ENCODE measurements at places on chromosomes 3 and 15. TPM values are rescaled to one million over a fixed set of nuclear protein-coding genes. Genes with fewer than 3 reads are reported as not detected.

The CDC25A gene
- total RNA-seq = 1.3 TPM

DNA sequence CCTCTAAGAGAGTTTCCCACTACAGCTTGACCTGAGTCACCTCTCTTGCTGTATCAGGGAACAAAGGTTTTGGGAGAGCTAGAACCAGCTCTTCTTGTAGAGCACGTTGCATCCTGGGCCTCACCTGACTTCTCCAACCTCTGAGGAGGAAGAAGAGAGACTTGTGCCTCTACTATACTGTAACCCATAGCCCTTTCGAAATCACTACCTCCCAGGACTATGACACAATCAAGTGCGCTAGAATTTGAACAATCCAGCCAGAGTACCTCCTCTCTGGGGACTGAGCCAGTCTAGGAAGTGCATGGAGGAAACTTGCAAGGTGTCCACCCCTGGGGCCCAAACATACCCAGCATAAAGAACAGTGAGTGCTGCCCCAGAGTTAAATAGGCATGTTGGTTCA is 192.8 kb upstream of the BHLHE40 start:
- H3K27me3 ChIP-seq = no peaks in the 10 kb centered on the region
- no peaks in the 10 kb centered on the region for H3K4me1 ChIP-seq
- H3K4me3 ChIP-seq = no peak overlapping the region
- peak; percentile 47 for DNase-seq
- H3K36me3 ChIP-seq = no peaks in the 10 kb centered on the region

DNA sequence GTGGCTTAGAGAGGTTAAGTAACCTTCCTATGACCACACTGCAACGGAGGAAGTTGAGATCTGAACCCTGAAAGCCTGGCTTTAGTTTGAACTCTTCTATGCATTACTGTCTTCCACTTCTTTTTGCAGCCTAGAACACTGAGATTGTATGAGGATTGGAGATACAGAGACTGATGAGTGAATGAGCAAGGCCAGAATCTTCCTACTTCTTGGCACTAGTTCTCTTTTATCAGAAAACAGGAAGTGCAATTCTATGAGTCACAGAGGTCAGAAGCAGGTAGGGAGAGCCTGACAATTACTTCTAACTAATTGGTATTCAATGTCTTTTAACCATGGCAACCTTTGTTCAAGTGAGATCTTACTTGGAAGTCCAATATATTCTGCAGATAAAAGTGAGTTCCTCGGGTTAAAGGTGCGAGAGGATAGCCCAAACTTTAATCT is 219.0 kb downstream of the SHQ1 start:
- no peaks in the 10 kb centered on the region for H3K36me3 ChIP-seq
- no peak overlapping the region for H3K27ac ChIP-seq
- no peak overlapping the region for H3K4me3 ChIP-seq
- DNase-seq = no peak
- H3K4me1 ChIP-seq = no peaks in the 10 kb centered on the region

DNA sequence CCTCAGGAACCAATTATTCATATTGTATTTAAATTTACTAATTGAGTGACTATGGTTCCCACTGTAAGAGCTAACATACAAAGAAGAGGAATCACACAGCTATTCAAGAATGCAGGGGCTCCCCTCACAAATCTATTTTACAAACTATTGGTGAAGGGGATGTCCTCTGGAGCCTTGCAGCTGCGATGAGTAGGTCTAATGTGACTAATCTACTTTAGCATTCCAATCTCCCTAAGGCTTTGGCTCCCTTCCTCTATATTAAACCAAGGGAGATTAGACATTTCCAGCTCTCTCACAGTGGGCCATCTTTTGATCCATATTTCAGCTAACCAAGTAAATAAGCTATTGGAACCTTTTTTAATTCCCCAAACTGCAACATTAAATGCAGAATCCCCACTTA is 514.2 kb upstream of the BCHE start:
- H3K27me3 ChIP-seq = no peaks in the 10 kb centered on the region
- no peak overlapping the region for H3K27ac ChIP-seq
- H3K4me1 ChIP-seq = no peaks in the 10 kb centered on the region
- H3K36me3 ChIP-seq = no peaks in the 10 kb centered on the region
- no peak for DNase-seq

The PTX3 gene
- total RNA-seq = 94.1 TPM

The RBPMS2 gene
- total RNA-seq = 1.9 TPM

DNA sequence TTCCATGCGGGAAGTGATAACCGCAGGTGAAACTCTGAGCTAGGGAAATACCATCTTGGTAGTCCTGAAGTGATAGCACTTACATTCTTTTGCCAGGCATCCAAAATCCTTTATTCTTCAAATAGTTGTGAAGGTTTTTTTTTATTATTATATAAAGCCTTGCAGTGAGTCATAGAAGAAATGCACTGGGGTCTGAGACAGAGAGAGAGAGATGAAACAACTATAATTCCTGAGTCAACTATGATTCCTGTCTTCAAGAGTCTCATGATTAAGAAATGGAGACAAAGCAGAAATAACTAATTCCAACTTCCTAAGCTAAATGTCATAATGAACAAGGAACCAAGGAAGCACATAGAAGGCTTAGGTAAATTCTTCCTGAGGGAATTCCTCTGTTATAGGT is 495.6 kb downstream of the LPP start:
- H3K4me1 ChIP-seq = no peaks in the 10 kb centered on the region
- no peaks in the 10 kb centered on the region for H3K27me3 ChIP-seq
- H3K27ac ChIP-seq = no peak overlapping the region
- no peak overlapping the region for H3K4me3 ChIP-seq
- no peaks in the 10 kb centered on the region for H3K36me3 ChIP-seq

- no peak overlapping the region for H3K4me3 ChIP-seq
- H3K27ac ChIP-seq = no peak overlapping the region
- no peak for DNase-seq
- H3K27me3 ChIP-seq = no peaks in the 10 kb centered on the region
- H3K36me3 ChIP-seq = no peaks in the 10 kb centered on the region
- H3K4me1 ChIP-seq = no peaks in the 10 kb centered on the region
These were observed 29.3 kb upstream of the ABHD2 start for GRCh38 chr15:89058876-89059405.

DNA sequence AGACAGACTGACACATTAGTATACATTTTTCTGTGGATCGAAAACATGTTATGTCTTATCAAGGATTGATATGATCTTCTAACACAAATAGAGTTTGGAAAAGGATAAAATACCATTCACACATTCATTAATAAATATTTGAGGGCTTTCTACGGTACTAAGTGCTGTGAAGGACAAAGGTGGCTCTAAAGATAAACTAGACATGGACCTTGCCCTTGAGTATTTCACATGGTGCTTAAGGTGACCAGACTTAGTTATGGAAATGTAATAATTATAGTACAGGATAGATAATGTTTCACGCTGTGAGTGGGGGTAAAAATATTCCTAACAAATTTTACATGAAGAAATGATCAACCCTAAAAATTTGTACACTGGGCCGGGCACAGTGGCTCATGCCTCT is 3.8 kb upstream of the RAP2B start:
- no peak overlapping the region for H3K4me3 ChIP-seq
- no peaks in the 10 kb centered on the region for H3K4me1 ChIP-seq
- no peak for DNase-seq

DNA sequence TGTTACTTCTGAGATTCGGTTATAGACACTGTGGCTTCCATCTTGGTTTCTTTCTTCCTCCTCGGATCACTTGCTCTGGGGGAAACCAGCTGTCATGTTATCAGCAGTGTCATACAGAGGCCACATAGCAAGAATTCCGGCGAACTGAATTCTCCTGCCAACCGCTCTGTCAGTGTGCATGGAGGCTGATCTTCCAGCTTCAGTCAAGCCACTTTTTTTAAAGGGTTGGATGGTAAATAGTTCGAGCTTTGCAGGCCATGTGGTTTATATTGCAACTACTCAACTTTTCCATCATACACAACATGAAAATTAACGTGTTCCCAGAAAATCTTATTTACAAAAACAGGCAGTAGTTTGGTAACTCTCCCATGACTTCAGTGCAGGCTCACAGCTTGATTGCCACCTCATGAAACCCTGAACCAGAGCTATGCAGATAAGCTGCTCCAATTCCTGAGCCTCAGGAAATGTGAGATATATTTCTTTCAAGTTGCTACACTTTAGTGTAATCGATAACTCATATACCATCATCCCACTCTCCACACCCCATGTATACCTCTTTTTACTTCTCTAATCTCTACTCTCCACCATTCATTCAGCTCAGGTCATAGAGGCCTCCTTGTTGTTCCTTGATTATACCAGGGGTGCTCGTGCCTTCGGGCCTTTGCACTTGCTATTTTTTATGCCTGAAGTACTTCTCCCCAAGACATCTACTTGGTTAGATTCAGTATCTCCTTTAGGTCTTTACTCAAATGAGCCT is 7.2 kb downstream of the RPL22L1 start:
- no peak overlapping the region for H3K4me3 ChIP-seq
- no peaks in the 10 kb centered on the region for H3K4me1 ChIP-seq
- H3K27me3 ChIP-seq = no peaks in the 10 kb centered on the region
- DNase-seq = no peak
- H3K27ac ChIP-seq = no peak overlapping the region
- peaks cover 5% of the 10 kb centered on the region for H3K36me3 ChIP-seq

GRCh38 chr15:93029836-93030429 is 59.1 kb downstream of the RGMA start:
- no peaks in the 10 kb centered on the region for H3K27me3 ChIP-seq
- H3K27ac ChIP-seq = peak overlapping the region; percentile 97
- no peak overlapping the region for H3K4me3 ChIP-seq

DNA sequence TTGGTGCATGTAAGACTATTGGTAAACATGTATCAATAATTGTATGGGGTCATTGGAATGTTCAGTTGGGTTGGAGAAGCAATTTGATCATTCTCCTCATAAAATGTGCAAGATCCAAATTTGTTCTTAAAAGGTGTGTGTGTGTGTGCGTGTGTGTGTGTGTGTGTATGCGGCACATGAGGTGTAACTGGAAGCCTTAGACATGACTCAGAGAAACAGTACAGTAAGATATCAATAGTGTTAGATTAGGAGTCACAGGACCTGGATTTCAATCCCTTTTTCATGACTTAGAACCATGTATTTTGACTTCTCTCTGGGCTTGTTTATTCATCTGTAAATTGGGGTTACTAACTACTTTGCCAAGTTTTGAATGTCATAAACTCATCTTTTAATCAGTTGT is 38.3 kb downstream of the RSRC1 start:
- H3K27ac ChIP-seq = no peak overlapping the region
- no peak overlapping the region for H3K4me3 ChIP-seq
- H3K27me3 ChIP-seq = no peaks in the 10 kb centered on the region
- no peaks in the 10 kb centered on the region for H3K36me3 ChIP-seq
- no peaks in the 10 kb centered on the region for H3K4me1 ChIP-seq

- H3K36me3 ChIP-seq = no peaks in the 10 kb centered on the region
- no peaks in the 10 kb centered on the region for H3K27me3 ChIP-seq
- no peak overlapping the region for H3K27ac ChIP-seq
- no peak for DNase-seq
- H3K4me1 ChIP-seq = no peaks in the 10 kb centered on the region
- no peak overlapping the region for H3K4me3 ChIP-seq
These were observed 28.2 kb downstream of the CLEC3B start for GRCh38 chr3:45054196-45054857.

- DNase-seq = no peak
- H3K27ac ChIP-seq = no peak overlapping the region
- H3K4me1 ChIP-seq = no peaks in the 10 kb centered on the region
These were observed 681 bp upstream of the IL5RA start for GRCh38 chr3:3110749-3111361.

The MRAS gene
- 157 TPM for total RNA-seq

DNA sequence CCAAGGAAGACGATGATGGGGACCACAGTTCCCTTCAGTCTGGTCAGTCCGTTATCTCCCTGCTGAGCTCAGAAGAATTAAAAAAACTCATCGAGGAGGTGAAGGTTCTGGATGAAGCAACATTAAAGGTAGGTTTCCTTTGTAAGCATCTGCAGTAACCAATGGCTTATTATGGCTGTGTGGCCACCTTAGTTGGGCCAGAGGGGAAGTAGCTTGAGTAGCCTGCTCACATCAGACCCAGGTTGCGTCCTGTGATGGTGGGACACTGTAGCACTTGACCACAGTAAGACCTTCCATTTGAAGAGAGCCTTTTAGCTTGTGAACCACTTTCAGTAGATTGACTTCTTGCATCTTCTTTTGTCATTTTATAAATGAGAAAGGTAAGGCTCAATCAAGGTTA is 22.6 kb downstream of the STARD5 start:
- H3K4me3 ChIP-seq = no peak overlapping the region
- H3K27me3 ChIP-seq = no peaks in the 10 kb centered on the region
- H3K4me1 ChIP-seq = no peaks in the 10 kb centered on the region
- no peak for DNase-seq

All from breast epithelium (tissue), 4 donors.